ENCODE measurements at places on chromosomes 16 and 17. TPM values are rescaled to one million over a fixed set of nuclear protein-coding genes. Genes with fewer than 3 reads are reported as not detected.

Gene CDK3
- total RNA-seq = 0.41 TPM

Gene PDF
- 6.1 TPM for total RNA-seq

Gene NPIPA8
- total RNA-seq = 4.9 TPM

Gene KRTAP4-11
- total RNA-seq = not detected

All from frontal cortex (tissue), 4 donors.